ENCODE measurements at places on chromosomes 12 and 14.

- no peak for DNase-seq
Observed at GRCh38 chr12:4438834-4439596, 6.6 kb downstream of the FGF6 start.

GRCh38 chr12:111868676-111869588 lies 26.9 kb downstream of the MAPKAPK5 start:
- no peak for DNase-seq

DNA sequence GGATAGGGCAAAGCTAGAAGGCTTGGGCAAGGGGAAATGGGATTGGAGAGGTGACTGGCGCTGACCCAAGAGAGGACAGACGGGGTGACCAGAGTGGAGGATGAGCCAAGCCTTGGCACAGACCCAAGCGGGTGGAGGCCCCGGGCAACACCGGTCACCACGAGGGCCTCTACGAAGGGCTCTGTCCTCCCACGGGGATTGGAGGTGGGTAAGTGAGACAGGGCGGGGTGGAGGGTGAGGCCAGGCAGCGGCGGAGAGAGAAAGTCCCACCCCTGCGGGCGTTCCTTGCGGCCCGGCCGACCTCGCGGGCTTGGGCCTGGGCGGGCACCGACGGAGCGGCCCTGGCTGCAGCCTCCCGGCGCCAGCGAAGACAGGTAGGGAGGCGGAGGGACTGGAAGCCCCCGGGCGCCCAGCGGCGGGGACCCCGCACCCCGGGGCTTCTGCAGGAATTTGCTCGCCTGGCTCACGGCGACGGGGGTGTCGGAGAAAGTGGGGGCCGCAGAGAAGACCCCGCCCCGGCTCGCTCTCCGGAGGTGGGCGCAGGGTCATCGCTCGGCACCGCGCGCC lies at the start of gene PAPLN:
PAPLN (plus strand) TSS at position 288 of the 567 bp plus-strand sequence. CDS start 2,273 bp downstream, outside the sequence.
- DNase-seq: no peak

GRCh38 chr14:76963372-76963771 lies 65.1 kb downstream of the IRF2BPL start:
- no peak for DNase-seq

DNA sequence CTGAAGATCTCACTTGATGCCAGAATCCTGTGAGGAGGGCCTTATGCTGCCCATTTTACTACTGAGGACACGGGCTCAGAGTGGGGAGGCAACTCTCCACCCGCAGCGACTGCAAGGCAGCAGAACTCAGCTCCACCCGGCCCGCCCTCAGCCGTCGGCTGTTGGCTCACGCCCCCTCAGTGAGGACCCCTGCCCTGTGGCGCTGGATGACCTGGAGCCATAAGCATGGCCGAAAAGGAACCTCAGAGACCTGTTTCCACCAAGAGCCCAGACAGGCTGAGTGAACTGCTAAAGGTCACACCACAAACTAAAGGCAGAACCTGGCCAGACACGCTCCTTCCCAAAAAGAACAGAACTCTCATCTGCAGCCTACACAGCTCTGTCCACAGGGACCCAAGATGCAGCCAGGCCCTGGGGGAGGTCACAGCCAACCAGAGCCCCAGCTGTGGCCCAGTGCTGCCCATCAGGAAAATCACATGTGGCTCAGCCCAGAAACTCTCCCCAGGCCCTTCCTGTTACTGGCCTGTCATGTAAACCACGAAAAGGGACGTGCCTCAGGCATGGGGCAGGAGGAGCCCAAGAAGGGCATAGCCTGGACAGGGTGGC lies 32.8 kb downstream of the CCNK start:
- DNase-seq: no peak

DNA sequence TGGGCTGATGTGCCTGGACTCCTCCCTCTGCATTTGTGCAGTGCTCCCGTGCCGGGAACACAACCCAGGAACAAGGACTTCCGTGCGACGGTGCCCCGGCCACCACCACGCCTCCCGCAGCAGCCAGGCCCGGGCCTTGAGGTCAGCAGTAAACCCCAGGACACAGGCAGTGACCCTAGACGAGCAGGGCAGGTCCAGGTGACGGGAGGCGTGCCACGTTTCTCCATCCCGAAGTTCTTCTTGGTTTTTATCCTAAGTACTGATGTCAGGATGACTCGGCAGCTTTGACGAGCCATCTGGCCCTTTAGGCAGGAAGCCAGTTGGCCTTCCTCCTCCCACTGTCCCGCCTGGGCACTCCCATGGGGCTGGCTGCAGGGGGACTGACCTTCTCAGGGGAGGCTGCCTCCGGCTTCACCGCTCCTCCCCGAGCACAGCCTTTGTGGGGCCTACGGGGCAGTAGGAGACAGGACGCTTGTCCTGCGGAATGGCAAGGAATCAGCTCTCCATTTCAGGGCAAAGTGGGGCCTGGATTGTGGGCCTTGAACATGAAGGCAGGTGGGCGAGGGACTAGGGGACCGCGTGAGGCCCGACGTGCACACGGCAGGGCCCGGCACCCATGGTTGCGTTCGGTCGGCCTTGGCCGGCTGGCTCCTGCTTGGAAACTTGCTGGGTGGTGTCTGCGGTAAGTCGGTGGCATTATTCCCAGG lies 94.1 kb downstream of the FBXL14 start:
- DNase-seq: no peak

- no peak for DNase-seq
Observed at GRCh38 chr12:131912518-131913274, 16.4 kb upstream of the PUS1 start.

DNA sequence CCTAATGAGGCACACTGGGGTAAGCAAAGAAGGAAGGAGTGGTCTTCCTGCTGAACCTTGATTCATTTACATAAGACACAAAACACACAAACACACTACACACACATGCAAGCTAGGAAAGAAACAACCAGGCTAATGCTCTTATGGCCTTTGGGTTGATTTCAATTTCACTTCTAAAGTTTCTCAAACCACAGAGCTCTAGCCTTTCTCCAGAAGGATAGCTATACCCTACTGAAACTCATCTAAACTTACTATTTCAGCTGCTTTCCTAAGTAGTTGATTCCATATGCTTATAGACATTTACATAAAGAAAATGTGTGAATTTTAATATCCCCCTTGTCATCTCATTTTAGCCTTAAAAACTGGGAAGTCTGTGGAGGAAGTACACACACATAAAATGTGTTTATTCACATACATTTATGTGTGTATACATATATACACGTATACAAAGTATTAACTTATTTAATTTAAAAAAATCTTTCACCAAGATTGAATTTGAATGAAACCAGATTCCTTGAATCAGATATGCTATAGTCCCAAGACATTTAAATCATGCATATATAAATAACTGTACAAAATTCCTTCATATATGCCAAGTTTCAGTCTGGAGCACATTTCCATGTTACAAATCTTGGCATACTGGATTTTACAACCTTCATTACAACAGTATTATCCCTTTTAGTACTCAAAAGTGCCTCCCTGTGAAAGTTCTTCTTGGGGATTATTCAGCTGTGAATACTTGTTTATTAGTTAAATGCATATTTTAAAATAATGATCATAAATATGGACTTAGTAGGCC lies 231.8 kb upstream of the NPAS3 start:
- DNase-seq: no peak

DNA sequence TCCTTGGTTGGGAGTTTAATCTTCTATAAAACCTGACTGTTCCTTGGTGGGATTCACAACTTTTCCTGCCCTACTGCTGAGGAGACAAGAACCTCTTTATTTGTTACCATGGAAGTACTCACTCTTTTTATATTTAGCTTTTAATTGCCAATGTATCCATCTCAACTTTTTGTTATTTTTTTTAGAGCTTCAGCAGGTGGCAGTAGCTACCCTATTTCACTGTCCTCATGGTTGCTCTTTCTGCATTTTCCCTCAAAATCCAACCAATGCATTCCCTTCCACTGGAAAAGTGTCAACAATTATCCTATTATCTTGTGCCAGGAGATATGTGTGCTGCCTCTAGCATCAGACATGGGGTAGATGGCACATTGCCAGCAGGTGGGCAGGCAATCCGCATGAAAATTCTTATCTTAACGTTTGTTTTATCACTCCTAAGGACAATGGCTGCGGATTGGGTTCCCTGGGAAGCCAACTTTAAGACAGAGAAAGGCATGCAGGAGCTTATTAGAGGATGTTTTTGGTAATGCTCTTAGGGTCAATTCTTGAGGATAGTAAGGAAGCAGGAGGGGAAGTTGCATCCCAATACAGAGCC lies 406.4 kb downstream of the SNAPC1 start:
- DNase-seq: no peak

DNA sequence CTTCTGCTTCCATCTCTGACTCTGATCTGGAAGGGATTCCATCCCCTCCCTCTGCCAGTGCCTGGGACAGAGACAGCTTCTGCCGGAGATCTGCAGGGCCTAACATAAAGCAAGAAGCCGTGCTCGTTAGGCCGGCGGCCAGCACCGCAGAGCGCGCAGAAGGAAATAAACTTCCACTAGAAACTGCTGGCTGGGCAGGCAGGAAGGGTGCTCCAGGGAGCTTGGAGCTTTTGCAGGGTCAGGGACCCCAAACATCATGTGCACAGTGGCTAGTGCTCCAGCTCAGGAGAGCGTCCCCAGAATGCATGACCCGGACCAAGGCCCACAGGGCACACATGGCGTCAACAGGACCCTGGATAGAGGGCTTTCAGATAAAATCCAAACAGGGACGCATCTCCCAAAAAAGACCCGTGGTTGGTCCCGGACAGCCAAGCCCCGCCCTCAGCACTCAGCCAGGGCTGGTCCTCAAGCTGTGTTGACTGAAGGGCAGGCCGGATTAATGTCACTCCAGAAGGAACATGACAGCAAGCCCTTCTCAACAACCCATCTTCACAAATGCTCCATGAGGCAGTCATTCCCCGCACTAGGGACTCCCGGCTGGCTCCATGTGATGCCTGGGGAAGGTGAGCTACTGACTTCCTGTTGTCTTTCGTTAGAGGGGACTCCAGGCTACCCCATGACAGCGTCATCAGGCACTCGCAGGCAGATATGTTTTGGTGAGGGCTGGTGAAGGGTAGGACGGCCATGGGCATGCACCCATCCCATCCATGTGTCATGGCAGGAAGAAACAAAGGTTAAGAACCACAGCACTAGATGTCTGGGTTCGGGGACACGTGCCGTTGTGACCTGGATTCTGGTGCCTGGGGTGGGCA lies 121.5 kb downstream of the CALM1 start:
- DNase-seq: no peak

DNA sequence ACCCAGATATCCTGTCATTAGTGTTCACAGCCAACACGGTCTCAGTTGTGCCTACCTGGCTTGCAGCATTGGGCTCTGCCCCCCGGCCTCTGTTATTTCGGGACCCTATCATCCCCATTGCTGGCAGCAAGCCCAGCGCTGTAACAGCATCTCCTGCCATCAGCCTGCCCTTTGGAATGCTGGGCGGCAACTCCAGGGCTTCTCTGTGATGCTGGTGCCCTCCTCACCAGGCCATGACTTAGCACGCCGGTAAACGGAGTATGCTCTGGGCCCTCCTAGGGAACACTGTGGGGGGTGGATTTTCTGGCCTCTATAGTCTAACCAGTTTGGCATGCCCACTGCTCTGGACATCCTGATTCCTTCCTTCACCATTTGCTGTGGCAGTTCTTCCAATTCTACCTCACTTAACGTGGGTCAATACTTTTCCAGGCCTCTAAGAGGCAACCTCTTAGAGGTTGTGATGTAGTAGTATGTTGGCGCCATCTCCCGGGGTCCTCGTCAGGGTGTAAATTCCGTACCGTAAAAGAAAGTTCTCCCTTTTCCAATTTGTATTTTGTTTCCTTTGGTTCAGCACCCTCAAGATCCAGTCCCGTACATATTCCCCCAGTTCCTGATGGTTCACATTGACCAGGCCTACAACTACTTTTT lies 80.0 kb downstream of the SINHCAF start:
- no peak for DNase-seq

DNA sequence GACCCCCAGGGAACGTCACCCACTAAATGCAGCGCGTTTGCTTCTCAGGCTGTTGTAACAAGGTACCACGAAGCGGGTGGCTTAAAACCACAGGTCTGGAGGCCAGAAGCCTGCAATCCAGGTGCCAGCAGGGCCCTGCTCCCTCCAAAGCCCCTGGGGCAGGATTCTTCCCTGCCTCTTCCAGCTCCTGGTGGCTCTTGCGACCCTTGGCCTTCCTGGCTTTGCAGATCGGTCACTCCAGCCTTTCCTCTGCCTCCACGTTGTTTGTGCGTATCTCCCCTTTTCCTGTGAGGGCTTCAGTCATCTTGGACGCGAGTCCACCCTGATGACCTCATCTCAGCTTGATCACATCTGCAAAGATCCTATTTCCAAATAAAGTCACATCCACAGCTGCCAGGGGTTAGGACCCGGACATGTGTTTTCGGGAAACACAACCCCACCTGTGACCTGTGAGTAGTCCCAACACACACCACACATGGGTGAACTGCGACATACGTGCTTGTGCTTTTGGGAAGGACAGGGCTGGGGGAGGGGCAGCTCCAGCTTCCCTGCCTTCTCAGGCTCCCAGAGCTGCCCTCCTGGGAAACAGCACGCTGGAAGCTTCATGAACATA lies 114.5 kb upstream of the NCOR2 start:
- DNase-seq: no peak

DNA sequence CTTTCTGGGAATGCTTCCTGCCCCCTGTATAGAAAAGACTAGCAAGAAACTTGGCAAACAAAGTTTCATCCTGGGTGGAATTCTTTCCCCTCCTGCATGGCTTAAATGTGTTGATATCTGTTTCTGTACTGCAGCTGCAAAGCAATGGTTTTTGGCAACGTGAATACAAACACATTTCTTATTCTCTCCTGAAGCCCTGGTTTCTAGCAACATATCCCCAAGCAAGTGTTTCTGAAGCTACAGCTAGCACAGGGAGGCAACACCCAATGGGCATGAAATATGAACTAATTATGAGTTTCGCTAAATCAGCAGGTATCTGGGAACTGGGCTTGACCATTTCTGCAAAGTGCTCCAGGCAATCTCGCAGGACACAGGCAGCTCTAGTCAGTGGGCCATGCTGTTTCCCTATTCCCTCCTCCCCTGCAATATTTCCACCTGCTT lies 392.3 kb upstream of the TMPO start:
- DNase-seq: no peak

DNA sequence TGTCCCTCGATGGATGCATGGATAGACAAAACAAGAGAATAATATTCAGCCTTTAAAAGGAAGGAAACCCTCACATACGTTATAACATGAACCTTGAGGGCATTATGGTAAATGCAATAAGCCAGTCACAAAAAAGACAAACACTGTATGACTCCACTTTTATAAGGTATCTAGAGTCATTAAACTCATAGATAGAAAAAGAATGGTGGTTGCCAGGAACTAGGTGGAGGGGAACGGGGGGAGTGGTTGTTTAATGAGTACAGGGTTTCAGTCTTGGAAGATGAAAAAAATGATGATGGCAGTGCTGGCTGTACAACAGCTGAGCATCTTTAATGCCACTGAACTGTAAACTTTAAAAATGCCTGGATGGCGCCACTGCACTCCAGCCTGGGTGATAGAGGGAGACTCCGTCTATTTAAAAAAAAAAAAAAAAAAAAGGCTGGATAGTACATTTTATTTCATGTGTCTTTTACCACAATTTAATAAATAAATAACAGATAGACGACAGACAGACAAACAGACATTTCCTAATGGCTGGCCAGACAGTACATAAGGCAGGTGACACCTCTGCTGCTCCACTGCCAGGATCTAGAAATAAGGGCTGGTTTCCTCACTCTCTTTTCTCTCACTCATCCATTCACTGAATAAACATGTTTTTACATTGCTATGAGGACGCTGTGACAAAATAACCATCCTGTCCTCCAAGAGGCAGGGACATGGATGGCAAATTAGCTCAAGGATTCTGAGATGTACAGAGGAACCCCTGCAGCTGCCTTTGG lies 118.8 kb downstream of the FOXN3 start:
- no peak for DNase-seq

All from effector CD8-positive, alpha-beta T cell (primary cell).